ENCODE measurements at places on chromosomes 4 and X.

- DNase-seq, result no peak
These were observed 435 bp upstream of the MGST2 start for GRCh38 chr4:139665079-139665689.

DNA sequence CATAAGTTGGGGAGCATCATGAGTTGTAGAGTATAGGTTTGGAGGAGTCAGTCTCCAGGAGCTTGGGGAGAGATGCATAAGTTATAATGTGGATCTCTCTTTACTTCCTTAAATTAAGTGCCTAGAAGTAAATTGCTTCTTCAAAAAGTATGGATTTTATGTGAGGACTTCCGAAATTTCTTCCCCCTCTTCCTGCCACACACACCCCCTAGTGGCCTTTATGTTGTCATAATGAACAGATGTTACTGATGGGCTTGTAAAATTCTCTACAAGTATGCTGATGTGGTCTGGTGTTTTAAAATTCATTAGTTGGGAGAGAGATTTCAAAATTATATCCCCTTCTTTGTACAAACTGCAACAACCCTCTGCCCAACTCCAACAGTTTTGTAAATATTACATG lies 2.3 kb upstream of the METTL14 start:
- peak; percentile 24 for DNase-seq

- DNase-seq, result peak; percentile 45
These were observed 46.5 kb downstream of the CWH43 start for GRCh38 chr4:49032440-49033161.

DNA sequence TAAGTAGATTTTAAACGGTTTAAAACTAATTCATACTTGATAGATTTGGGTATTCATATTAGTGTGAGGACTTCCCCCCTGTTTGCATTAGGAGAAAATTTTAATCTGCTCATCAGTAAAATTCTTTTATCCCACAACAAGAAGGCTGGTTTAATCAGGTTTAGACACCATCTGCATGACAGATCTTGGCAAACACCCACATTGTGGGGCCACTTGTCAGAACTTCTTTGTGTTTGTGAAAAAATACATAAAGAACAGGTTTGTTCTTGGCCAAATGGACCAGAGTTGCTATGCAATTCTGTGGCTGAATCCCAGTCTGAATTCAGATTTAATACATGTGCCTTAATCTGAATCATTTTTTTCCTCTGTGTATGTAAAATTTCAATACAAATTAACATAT lies 121.1 kb downstream of the REPS2 start:
- DNase-seq, result no peak

GRCh38 chr4:41410049-41410448 lies 127.9 kb upstream of the LIMCH1 start:
- DNase-seq, result no peak

DNA sequence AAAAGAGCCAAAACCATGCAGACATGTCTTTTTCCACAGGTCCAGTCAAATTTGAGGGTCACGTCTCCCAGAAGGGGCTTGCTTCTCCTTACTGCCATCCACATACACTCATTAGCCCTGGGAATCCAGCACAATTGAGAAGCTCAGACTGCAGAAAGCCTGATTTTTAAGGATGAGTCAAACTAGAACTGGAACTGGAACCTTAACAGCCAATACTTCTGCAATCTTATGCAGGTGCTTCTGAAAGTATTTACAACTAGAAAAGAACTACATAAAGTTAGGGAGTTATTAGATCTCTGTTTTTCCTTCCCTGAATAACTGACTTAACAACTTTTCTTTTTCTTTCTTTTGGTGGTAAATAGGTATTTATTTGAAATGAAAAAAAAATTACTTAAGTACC lies 86.3 kb downstream of the CDS1 start:
- no peak for DNase-seq

GRCh38 chr4:147863808-147864472 lies 132.1 kb downstream of the ARHGAP10 start:
- DNase-seq, result no peak

DNA sequence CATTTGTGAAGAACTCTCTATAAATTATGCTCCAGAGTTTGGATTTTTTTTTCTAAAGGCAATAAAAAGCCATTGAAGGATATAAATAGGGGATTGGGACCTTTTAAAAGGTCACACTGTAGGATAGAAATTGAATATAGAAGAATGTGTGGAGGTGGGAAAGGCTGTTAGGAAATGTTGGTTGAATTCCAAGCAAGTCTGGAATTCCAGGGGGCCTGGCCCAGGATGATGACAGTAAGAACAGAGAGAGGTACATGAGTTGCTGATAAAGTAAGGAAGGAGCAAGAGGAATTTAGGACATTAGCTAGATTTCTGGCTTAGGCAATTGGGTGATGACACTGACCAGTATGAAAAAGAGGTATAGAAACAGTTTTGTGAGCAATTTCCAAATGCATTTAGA lies 95.4 kb upstream of the USP38 start:
- DNase-seq, result no peak

- no peak for DNase-seq
These were observed 125.8 kb downstream of the KIT start for GRCh38 chr4:54783402-54784110.

DNA sequence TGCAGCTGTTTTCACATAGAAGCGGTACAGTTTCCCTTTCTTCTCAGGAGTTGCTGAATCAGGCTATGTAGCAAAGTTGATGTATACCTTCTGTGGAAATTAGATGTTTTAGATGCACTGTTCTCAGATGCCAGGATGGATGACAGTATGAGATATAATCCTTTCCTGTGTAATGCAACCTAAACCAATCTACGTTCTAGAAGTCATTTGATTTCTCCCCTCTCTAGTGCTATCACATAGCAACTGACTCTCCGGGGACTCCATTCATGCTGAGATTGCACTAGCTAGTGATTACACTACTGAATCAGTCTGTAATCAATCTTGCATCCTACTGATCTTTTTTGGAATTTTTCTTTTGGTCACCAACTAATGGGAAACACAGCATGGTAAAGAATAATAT lies 1881.7 kb downstream of the PCDH7 start:
- no peak for DNase-seq

Data from MM.1S (cell line).